ENCODE measurements at places on chromosomes 6 and 20. TPM values are rescaled to one million over a fixed set of nuclear protein-coding genes. Genes with fewer than 3 reads are reported as not detected.

OLIG3 gene
- total RNA-seq = not detected

SPATS1 gene
- total RNA-seq = not detected

TAAR8 gene
- not detected for total RNA-seq

LRRN4 gene
- not detected for total RNA-seq

IBTK gene
- total RNA-seq = 38.8 TPM

SUMO4 gene
- not detected for total RNA-seq

GINS1 gene
- 32.5 TPM for total RNA-seq

PPP1R14C gene
- total RNA-seq = 0.89 TPM

PSMB9 gene
- total RNA-seq = 17.4 TPM

SNAP25 gene
- total RNA-seq = 18.9 TPM

GTSF1L gene
- total RNA-seq = not detected

ENPP4 gene
- total RNA-seq = 0.40 TPM

PLCB1 gene
- total RNA-seq = 0.85 TPM

EMILIN3 gene
- total RNA-seq = 0.50 TPM

TMEM244 gene
- not detected for total RNA-seq

MPC1 gene
- 5.3 TPM for total RNA-seq

HLA-DQA1 gene
- total RNA-seq = not detected

ROMO1 gene
- 365 TPM for total RNA-seq

ZNF311 gene
- total RNA-seq = 0.07 TPM

CYP39A1 gene
- 0.09 TPM for total RNA-seq

CLPSL2 gene
- total RNA-seq = 1.2 TPM

VTA1 gene
- 45.8 TPM for total RNA-seq

BMP2 gene
- total RNA-seq = 0.47 TPM

SLC17A4 gene
- total RNA-seq = not detected

Data from A549 treated with CORT108297 at 1 μM for 4 hours (cell line).